CD4-positive, alpha-beta memory T cell (primary cell): ENCODE measurements at places on chromosomes 11 and 22. TPM values are rescaled to one million over a fixed set of nuclear protein-coding genes. Genes with fewer than 3 reads are reported as not detected.
A peak's percentile ranks its signal among the peaks of the same experiment; 100 is the strongest.

The MYBPC3 gene
- total RNA-seq: not detected

GRCh38 chr11:46729110-46730027, 10.4 kb downstream of the F2 start:
- DNase-seq: no peak

- no peak for DNase-seq
These were observed 20.8 kb downstream of the NPTXR start for GRCh38 chr22:38823076-38823475.

- no peak for DNase-seq
These were observed 34.8 kb downstream of the RELT start for GRCh38 chr11:73411031-73411430.

GRCh38 chr11:86056351-86056854, 12.5 kb downstream of the PICALM start:
- DNase-seq: no peak

DNA sequence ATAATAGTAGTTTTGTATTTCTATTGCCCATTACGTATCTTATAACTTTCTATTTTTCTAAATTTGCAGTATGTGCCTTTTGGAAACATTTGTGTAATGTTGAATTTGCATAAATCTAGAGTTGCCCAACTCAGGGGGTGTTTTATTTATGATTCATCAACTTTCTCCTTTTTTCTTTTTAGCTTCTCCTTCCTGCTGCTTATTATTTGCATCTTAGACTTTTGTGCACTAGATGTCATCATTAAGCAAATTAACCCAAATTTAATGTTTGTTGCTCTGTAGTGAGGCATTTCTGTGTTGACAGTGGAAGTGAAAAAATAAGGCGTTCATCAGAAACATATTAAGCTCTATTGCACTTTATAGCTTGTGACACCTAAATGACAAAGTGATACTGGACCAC, 56.2 kb upstream of the ZBED5 start:
- no peak for DNase-seq

GRCh38 chr22:41382098-41382578, 396 bp downstream of the TEF start:
- peak; percentile 65 for DNase-seq

DNA sequence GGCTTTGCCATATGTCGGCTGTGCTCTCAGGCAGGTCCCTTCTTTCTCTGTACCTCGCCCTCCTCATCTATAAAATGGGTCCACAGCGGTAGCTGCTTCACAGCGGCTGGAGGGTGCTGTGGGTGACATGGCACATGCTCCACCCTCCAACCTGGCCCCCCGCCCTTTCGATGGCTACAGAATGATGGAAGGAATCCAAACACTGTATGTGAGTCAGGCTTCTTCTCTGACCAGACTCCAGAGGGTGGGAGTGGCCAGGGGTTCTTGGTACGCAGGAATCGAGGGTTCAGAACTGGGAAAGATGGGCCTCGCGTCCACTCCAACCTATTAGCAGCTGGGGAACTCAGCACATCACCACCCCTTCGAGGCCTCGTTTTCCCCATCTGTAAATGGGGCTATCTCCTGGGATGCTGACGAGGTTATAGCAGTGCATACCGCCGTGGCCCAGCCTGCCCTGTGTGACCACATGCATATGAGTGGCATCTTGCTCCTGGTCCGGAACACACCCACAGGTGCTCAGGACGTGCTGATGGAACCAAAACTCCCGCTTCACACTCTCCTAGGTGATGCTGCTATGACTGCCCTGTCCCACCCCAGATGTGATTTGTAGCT, 26.4 kb downstream of the MN1 start:
- no peak for DNase-seq

DNA sequence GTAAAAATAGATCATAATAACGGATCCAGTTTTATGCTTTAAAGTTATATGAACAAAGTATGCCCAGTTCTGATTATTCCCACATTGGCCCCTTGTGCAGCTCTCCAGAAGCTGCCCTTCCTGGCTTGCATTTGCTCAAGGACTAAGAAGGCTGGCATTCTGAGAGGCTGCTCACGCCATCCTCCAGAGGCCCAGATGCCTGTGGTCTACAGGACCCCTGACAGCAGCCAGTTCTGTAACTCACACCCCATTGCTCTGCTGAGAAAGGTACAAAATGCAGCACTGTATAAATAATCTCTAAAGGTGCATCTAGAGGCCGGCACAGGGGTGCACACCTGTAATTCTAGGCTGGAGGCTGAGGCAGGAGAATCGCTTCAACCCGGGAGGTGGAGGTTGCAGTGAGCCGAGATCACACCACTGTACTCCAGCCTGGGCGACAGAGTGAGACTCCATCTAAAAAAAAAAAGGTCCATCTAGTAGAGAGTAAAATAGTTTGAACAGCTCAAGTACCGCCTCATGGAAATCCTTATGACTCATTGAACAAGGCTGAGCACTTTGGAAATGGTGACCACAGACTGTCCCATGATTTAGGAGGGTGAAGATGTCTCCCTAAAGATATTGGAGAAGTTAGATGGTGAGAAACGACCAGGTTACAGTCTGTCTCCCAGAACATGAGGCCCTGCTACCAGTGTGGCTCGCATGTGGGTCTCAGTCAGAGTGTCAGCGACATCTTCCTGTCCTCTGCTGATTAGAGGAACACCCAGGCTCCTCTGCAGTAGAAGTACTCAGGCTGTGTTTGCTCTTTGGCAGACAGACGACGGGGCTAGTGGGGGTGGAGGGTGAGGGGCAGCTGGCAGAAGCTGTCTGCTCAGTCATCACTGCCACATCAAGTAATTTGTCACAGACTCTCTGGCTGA, 56.3 kb downstream of the KREMEN1 start:
- DNase-seq: no peak

DNA sequence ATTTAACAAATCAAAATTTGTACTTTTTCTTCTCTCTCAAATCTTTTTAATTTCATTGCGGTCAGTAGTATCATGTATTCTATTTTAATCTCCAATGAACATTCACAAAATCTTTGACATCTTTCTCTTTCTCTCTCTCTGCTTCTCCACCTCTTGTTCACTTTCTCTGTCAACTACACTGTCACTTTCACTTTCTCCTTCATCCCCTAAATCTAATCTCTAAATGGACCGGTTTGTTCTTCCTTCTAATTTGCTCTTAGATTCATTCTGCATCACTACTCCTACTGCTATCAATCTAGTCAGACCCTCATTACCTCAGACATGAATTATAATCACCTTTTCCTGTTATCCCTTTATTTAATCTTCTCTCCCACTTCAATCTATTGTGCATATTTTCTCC, 18.6 kb downstream of the CCDC73 start:
- no peak for DNase-seq

The BDNF gene
- total RNA-seq: not detected

DNA sequence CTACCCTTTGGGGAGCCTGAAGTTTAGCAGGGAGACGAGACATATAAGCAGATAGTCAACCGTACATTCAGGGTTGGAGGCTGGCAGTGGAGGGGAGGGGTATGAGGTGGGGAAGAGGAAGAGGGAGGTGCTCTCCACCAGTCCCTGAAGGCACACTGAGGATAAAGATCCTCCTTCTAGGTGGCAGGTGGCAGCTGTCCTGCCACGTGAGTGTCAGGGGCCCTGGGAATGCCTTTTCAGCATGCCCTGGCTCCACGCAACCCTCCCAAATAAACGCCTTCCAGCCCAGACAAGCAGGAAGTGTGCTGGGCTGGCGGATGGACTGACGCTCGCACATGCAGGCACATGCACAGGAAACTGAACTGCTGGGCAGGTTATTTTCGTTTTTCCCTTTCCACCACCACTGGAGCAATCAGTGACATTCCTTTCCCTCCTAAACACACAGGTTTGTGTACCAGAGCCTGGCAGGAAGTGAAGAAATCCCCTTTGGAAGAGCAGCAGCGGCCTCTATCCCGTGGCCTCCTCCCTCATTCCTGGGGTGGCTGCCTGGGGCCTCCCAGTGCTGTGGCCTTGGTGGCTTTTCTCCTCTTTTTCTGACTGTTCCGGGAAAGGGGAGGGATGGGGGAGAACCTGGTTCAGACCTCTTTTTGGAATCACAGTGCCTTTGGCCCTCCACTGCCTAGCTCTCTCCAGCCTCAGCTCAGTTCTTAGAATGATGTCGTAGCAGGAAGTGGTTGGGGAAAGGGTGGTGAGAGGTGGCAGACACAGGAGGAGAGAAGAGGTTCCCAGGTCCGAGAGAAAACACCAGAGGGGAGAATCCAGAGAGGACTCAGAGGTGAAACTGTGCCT, 157.0 kb upstream of the TIMP3 start:
- peak; percentile 19 for DNase-seq

- peak; percentile 77 for DNase-seq
These were observed 88.3 kb upstream of the MTMR2 start for GRCh38 chr11:96012086-96012824.

DNA sequence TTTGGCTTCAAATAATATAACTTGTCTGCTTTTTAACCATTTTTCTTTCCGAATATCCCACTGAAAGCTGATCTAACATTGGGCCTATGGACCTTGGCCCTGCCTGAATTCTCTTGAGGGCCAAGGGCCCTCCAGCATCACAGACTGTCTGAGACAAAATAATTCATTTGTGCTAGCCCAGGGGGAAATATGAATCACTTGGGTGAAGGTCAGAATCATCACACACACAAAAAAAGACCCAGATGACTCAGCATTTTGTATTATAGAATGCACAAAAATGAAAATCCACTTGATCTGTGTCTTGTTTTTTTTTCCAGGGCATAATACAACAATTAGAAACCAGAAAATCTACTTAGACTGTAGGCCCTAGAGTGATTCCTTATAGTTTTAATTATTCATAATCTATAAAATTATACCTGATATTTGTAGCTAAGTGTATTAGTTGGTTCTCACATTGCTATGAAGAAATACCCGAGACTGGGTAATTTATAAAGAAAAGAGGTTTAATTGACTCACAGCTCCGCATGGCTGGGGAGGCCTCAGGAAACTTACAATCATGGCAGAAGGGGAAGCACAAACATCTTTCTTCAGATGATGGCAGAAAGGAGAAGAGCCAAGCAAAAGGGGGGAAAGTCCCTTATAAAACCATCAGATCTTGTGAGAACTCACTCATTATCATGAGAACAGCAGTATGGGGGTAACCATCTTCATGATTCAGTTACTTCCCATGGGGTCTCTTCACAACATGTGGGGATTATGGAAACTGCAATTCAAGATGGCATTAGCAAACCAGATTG, 15.6 kb upstream of the RDX start:
- no peak for DNase-seq

DNA sequence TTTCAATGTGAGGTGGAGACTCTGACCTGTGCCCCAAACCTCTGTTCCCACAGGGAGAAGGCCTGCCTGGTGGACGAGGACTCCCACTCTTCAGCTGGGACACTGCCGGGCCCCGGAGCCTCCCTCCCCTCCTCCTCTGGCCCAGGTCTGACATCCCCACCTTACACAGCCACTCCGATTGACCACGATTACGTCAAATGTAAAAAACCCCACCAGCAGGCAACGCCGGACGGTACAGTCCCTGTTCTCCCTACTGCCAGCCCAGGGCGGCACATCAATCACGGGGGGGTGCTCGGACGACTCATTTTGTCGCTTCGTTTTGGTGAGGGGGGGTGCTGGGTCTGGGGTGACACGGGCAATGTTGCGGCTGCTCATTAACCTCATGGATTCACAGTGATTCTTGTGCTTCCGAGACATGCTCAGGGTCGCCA, 83.3 kb upstream of the SUSD2 start:
- DNase-seq: no peak

The MUC6 gene
- not detected for total RNA-seq

- no peak for DNase-seq
These were observed 79.8 kb downstream of the C11orf58 start for GRCh38 chr11:16818284-16818683.

The ANO3 gene
- total RNA-seq: not detected

The PLEKHB1 gene
- total RNA-seq: 63.2 TPM

- DNase-seq: no peak
These were observed 112.9 kb upstream of the DDI1 start for GRCh38 chr11:103923451-103923931.

- DNase-seq: no peak
These were observed 61.1 kb downstream of the NFAM1 start for GRCh38 chr22:42371099-42371498.

- DNase-seq: peak; percentile 61
These were observed 25.6 kb downstream of the OR2AG2 start for GRCh38 chr11:6746086-6746618.

The CAVIN3 gene
- total RNA-seq: 0.36 TPM

DNA sequence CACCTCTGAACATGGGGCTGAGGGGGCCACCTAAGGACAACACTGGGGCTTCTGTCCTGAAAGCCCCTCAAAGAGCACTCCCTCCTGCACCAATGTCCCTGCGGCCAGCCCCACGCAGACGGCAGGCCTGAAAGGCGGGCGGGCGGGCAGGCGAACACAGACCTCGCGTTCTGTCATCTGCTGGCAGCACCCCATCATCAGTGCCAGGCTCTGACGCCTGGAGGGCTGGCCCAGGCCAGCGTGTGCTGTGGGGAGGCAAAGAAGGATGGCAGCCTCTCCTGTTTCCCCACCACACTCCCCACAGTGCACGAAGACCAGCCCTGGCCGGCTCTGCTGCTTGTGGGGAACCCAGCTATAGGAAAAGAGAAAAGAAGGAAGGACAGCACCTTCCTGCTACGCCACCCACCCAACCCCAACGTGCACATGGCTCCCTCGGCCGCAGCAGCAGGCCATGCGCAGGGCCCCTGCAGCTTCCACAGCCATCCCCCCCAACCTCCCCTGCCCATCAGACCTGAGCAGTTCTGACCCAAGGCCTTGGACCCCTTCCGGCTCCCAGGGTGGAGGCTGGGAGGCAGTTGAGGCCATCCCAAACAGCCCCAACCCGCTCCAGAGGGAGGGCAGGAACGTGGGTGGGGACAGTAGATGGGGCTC, 3.5 kb downstream of the SBF1 start:
- no peak for DNase-seq

- no peak for DNase-seq
These were observed 108.8 kb downstream of the WT1 start for GRCh38 chr11:32326522-32326921.

- peak; percentile 63 for DNase-seq
These were observed 66.5 kb downstream of the GGTLC2 start for GRCh38 chr22:22710719-22711531.

DNA sequence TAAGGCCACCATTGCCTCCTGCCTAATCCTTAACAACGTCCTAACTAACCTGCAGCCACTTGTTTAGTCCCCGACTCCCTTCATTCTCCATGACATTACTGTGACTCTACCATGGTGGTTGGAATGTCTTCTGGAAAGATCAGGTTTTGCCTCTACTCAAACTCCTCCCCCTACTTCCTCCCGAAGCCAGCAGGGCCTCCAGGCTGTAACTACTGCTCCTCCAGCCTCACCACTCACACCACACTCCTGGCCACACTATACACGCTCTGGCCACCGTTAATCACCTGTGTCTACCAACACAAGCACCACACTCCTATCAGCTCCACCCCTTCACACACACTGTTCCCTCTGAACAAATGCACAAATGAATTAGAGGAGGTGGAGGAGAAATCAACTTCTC, 69.2 kb downstream of the PACSIN2 start:
- DNase-seq: no peak
